ENCODE measurements at places on chromosomes 7 and 10.

- H3K27me3 ChIP-seq, result no peaks in the 10 kb centered on the region
- no peak for DNase-seq
- no peak overlapping the region for H3K4me3 ChIP-seq
Observed at GRCh38 chr7:835485-836401, 3.5 kb downstream of the SUN1 start.

- H3K36me3 ChIP-seq, result no peaks in the 10 kb centered on the region
- no peak overlapping the region for H3K27ac ChIP-seq
- no peaks in the 10 kb centered on the region for H3K27me3 ChIP-seq
- no peak for DNase-seq
- no peaks in the 10 kb centered on the region for H3K4me1 ChIP-seq
- no peak overlapping the region for H3K4me3 ChIP-seq
Observed at GRCh38 chr7:93159490-93159889, 11.3 kb upstream of the SAMD9L start.

DNA sequence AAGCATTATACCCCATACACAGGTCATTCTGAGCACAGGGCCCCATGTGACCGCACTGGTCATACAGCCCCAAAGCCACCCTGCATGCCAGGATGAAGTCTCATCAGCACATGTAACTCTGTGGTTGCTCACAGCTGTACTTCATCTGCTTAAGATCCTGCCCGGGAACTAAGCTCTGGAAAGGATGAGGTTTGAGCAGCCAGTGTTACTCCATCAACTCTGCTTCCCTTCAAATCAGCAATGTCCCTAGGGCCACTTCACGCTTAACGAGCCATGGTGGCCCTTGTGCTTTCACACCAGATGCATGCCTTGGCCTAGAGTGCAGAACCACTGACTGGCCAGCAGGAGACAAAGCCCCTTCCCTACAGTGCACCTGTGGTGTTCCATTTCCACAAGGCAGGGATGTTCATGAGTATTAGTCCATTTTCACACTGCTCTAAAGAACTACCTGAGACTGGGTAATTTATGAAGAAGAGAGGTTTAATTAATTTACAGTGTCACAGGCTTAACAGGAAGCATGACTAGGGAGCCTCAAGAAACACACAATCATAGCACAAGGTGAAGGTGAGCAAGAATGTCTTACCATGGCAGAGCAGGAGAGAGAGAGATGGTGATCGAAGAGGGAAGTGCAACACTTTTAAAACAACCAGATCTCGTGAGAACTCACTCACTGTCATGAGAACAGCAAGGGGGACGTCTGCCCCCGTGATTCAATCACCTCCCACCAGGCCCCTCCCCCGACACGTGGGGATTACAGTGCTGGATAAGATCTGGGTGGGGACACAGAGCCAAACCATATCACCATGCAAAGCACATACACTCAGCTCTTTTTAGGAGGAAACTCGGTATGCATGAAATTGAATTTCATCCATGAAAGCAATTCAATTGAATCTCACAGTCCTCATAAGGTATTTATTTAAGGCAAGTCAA lies 149.0 kb upstream of the CDCA7L start:
- DNase-seq, result no peak
- H3K4me3 ChIP-seq, result no peak overlapping the region
- no peaks in the 10 kb centered on the region for H3K27me3 ChIP-seq
- H3K36me3 ChIP-seq, result no peaks in the 10 kb centered on the region
- no peak overlapping the region for H3K27ac ChIP-seq
- peaks cover 6% of the 10 kb centered on the region for H3K4me1 ChIP-seq

DNA sequence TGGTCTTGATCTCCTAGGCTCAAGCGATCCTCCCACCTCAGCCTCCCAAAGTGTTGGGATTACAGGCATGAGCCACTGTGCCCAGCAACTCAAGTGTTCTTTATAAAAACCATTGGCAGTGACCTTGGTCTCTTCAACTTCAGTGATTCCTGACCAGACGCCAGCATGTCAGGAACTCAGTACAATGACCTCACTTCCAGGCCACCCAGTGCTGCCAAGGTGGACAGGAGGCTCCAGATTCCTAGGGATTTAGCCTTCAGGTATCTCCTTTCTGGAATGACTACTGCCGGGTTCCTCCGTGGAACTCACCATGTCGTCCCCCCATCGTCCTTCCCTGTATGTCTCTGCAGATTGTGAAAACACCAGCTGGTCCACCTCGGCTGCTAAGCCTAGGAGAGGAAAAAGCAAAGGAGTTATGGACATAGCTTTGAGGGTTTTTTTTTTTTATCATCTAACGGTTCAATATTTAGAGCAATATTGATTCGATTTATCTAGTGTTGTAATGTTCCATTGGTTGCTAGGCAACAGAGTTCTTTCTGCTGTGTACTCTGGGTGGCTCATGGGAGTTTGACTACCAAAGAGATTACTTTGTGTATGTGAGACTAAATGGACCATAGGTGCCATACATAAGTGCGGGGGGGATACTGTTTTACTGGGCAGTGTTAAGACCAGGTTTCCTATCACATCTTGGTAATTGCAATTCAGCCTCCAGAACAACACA lies 425.8 kb upstream of the AUTS2 start:
- DNase-seq, result no peak
- no peaks in the 10 kb centered on the region for H3K36me3 ChIP-seq
- no peak overlapping the region for H3K4me3 ChIP-seq
- no peaks in the 10 kb centered on the region for H3K4me1 ChIP-seq
- no peak overlapping the region for H3K27ac ChIP-seq

DNA sequence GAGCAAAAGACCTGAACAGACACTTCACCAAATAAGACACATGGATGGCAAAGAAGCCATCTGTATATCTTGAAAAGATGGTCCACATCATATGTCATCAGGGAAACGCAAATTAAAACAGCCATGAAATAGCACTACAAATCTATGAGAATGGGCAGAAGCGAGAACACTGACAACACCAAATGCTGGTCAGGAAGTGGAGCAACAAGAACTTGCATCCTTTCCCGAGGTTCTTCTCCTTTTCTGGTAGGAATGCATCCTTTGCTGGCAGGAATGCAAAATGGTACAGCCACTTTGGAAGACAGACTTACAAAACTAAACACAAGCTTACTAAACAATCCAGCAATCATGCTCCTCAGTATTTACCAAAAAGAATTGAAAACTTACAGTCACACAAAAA lies 60.0 kb downstream of the PIK3AP1 start:
- no peaks in the 10 kb centered on the region for H3K27me3 ChIP-seq
- DNase-seq, result no peak
- no peak overlapping the region for H3K4me3 ChIP-seq
- H3K27ac ChIP-seq, result no peak overlapping the region
- no peaks in the 10 kb centered on the region for H3K36me3 ChIP-seq

DNA sequence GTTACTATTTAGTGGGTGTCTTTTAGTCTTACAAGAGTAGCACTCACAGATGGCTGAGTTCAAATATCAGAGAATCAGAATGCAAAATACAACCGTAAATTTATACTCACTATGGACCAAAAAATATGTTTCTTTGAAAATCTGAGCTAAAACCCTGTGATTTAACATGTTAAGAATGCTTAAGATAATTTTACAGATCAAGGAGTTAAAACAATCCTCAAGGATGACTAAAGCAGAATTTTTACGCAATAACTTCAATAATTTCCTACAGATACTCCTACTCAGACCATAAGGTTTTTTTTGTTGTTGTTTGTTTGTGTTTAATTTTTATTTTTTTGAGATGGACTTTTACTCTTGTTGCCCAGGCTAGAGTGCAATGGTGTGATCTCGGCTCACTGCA lies 47.9 kb upstream of the CCDC6 start:
- H3K4me3 ChIP-seq, result no peak overlapping the region
- DNase-seq, result no peak
- no peaks in the 10 kb centered on the region for H3K4me1 ChIP-seq

DNA sequence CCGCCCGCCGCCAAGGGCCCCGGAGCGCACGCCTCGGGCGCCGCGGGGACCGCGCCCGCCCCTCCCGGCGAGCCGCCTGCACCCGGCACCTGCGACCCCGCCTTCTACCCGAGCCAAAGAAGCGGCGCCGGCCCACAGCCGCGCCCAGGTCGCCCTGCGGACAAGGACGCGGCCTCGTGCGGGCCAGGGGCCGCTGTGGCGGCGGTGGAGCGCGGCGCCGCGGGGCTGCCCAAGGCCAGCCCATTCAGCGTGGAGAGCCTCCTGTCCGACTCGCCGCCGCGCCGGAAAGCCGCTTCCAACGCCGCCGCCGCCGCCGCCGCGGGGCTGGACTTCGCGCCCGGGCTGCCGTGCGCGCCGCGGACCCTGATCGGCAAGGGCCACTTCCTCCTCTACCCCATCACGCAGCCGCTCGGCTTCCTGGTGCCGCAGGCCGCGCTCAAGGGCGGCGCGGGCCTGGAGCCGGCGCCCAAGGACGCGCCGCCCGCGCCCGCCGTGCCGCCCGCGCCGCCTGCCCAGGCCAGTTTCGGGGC lies 3.5 kb downstream of the UNCX start:
- no peak overlapping the region for H3K27ac ChIP-seq
- no peaks in the 10 kb centered on the region for H3K4me1 ChIP-seq
- DNase-seq, result no peak
